Suprapubic skin (tissue), 4 donors: ENCODE measurements at places on chromosomes 2 and 18. TPM values are rescaled to one million over a fixed set of nuclear protein-coding genes. Genes with fewer than 3 reads are reported as not detected.

GRCh38 chr2:20781656-20782265 is 41.1 kb downstream of the LDAH start:
- peaks cover 13% of the 10 kb centered on the region for H3K36me3 ChIP-seq
- H3K4me3 ChIP-seq = no peak overlapping the region
- no peaks in the 10 kb centered on the region for H3K4me1 ChIP-seq

GRCh38 chr2:45276914-45277313 is 267.7 kb upstream of the SIX2 start:
- no peaks in the 10 kb centered on the region for H3K36me3 ChIP-seq
- DNase-seq = no peak
- no peaks in the 10 kb centered on the region for H3K27me3 ChIP-seq
- H3K27ac ChIP-seq = no peak overlapping the region
- no peaks in the 10 kb centered on the region for H3K4me1 ChIP-seq

GRCh38 chr2:221156062-221156734 is 415.9 kb downstream of the EPHA4 start:
- no peaks in the 10 kb centered on the region for H3K27me3 ChIP-seq
- no peaks in the 10 kb centered on the region for H3K36me3 ChIP-seq
- H3K27ac ChIP-seq = no peak overlapping the region
- H3K4me1 ChIP-seq = no peaks in the 10 kb centered on the region

NEB gene
- 5.4 TPM for total RNA-seq

AMMECR1L gene
- total RNA-seq = 13.9 TPM
